ENCODE measurements at places on chromosomes 16 and 17. TPM values are rescaled to one million over a fixed set of nuclear protein-coding genes. Genes with fewer than 3 reads are reported as not detected.

DNA sequence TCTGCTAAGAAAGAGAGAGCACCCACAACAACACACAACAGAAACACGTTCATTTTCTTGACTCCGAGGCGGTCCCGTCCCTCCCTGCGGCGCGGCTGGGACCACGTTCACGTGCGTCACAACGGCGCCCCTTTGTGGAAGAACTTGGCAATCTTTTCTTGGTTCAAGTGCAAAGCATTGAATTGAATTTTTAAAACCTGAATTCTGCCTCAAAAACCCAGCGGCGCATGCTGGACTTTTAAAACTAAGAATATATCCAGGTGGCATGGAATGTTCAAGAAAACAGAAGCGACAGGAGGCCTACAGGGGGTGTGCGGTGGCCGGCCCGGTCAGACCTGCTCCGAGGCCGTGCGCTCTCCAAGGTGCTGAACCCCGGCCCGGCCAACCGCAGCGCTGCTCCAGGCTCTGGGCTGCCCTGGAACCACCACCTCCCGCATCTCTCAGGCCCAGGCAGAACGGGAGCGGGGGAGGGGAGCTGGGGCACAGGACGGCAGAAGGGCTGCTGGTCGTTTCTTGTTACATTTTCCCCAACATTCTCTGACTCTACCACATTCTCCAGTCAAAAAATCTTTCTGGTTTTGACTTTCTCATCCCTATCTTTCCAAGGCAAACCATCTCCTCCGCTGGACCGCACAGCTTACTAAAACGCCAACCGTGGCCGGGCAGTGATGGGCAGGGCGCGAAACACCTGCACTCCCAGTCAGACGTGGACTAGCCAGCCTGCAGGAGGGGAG, 3.4 kb upstream of the HEXD start:
- peaks cover 12% of the 10 kb centered on the region for H3K4me1 ChIP-seq
- peak; percentile 79 for DNase-seq
- H3K27ac ChIP-seq: no peak overlapping the region
- H3K27me3 ChIP-seq: no peaks in the 10 kb centered on the region
- no peak overlapping the region for H3K4me3 ChIP-seq

The CLEC18B gene
- total RNA-seq: not detected

The CA4 gene
- total RNA-seq: 29.0 TPM

DNA sequence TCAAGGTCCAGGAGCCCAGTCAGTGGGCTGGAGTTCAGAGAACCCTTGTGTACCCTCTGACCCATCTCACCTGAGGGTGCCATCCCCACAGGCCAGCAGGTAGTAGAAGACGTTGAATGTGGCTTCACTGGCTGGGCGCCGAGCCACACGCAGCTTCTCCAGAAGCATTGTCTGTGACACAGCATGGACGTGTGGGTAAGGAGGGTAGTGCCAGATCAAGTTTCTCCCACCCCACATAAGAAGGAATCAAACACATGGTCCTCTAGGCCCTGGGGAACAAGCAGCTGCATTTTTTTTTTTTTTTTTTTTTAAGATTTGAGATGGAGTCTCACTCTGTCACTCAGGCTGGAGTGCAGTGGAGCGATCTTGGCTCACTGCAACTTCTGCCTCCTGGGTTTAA, 60.9 kb downstream of the MYO18A start:
- peaks cover 26% of the 10 kb centered on the region for H3K36me3 ChIP-seq
- no peak overlapping the region for H3K27ac ChIP-seq
- DNase-seq: no peak
- H3K27me3 ChIP-seq: no peaks in the 10 kb centered on the region

- no peaks in the 10 kb centered on the region for H3K27me3 ChIP-seq
- H3K4me1 ChIP-seq: peaks cover 65% of the 10 kb centered on the region
- H3K4me3 ChIP-seq: no peak overlapping the region
- no peaks in the 10 kb centered on the region for H3K36me3 ChIP-seq
These were observed 26.1 kb downstream of the CACNA1G start for GRCh38 chr17:50586421-50587247.

The HOXB7 gene
- 1.3 TPM for total RNA-seq

DNA sequence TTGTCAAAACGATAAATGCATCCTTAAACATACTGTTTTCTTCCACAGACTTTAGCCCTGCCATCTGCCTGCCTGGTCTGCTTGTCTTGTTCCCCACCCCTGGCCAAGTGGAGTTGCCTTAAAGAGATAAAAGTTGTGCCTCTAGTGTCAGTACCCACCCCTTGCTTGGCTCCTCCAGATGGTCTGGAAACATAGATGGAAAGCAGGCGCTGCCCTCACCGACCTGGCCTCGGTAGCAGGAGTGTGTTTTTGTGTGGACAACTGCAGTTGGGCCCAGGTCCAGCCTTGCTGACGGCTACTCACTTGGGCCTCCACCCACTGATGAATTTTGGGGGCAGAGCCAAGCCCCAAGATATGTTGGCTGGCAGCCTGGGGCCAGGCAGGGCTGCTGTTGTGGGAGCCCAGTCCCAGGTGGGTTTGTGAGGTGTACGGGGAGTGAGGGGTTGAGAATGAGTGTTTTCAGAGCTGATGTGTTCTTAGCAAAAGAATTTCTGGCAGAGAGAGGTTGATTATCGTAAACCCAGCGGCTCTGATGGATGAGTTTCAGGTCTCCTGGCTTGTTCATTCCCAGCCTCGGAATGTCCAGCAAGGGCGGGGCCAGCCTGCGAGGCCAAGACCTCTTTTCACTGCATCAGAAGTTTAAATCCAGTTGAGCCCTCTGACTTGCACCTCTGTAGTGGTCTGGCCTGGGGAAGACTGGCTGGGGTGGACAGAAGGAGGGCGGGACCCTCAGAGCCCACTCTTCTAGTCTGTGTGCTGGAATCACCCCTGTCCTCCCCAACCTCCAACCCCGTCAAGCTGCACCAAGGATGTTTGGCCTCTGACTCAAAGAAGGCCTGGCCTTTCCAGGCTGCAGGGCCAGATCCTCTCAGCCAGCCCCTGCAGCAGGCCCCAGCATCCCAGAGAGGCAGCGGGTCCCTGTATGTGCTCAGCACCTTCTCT, 179.7 kb downstream of the RAB11FIP4 start:
- H3K36me3 ChIP-seq: no peaks in the 10 kb centered on the region
- peak; percentile 96 for DNase-seq
- no peak overlapping the region for H3K4me3 ChIP-seq

The FBXL16 gene
- 6.9 TPM for total RNA-seq

DNA sequence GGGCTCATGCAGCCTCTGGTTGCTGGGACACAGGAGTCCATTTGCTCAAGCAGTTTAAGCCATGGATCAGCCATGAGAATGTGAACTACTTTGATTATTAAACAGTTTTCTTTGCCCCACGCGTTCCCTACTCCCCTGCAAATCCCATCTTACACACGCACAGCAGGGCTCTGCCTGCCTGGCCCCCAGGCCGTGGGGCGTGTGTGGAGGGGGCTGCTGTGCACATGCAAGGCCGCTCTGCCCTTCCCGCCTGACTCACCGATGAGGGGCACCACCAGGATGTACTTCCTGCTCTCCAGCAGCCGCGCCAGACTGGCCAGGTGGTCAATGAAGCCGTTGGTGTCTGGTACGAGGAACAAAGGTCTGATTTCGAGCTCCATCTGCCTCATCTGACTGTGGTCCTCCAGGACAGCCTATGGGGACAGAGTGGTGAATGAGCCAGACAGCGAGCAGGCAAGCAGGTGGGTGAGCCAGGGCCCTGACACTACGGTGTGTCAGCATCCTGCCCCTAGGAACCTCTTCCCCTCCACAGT, 13.7 kb downstream of the HIC1 start:
- H3K27ac ChIP-seq: peak overlapping the region; percentile 70
- H3K4me1 ChIP-seq: peaks cover 6% of the 10 kb centered on the region
- no peaks in the 10 kb centered on the region for H3K27me3 ChIP-seq
- DNase-seq: no peak

GRCh38 chr16:15830832-15831451, 25.9 kb downstream of the MYH11 start:
- H3K4me1 ChIP-seq: no peaks in the 10 kb centered on the region
- no peak overlapping the region for H3K4me3 ChIP-seq
- H3K27me3 ChIP-seq: no peaks in the 10 kb centered on the region
- no peaks in the 10 kb centered on the region for H3K36me3 ChIP-seq

- H3K27me3 ChIP-seq: no peaks in the 10 kb centered on the region
- no peaks in the 10 kb centered on the region for H3K36me3 ChIP-seq
- peak; percentile 31 for DNase-seq
- peaks cover 12% of the 10 kb centered on the region for H3K4me1 ChIP-seq
- no peak overlapping the region for H3K27ac ChIP-seq
These were observed 79.5 kb downstream of the PMP22 start for GRCh38 chr17:15185625-15185991.

The WFIKKN2 gene
- total RNA-seq: 0.11 TPM

The TRPV3 gene
- total RNA-seq: 1.0 TPM

The CTF1 gene
- total RNA-seq: 2.6 TPM

- no peaks in the 10 kb centered on the region for H3K27me3 ChIP-seq
- H3K4me1 ChIP-seq: peaks cover 13% of the 10 kb centered on the region
- H3K27ac ChIP-seq: no peak overlapping the region
These were observed 29.1 kb upstream of the MED13 start for GRCh38 chr17:62094175-62094574.

The ITPRIPL2 gene
- 35.3 TPM for total RNA-seq

GRCh38 chr17:34499576-34499975, 79.8 kb upstream of the TMEM132E start:
- no peaks in the 10 kb centered on the region for H3K27me3 ChIP-seq
- no peaks in the 10 kb centered on the region for H3K4me1 ChIP-seq
- H3K36me3 ChIP-seq: no peaks in the 10 kb centered on the region

- H3K4me3 ChIP-seq: no peak overlapping the region
- DNase-seq: peak; percentile 96
- peak overlapping the region; percentile 58 for H3K27ac ChIP-seq
These were observed 243.0 kb upstream of the MYOCD start for GRCh38 chr17:12422651-12423050.

DNA sequence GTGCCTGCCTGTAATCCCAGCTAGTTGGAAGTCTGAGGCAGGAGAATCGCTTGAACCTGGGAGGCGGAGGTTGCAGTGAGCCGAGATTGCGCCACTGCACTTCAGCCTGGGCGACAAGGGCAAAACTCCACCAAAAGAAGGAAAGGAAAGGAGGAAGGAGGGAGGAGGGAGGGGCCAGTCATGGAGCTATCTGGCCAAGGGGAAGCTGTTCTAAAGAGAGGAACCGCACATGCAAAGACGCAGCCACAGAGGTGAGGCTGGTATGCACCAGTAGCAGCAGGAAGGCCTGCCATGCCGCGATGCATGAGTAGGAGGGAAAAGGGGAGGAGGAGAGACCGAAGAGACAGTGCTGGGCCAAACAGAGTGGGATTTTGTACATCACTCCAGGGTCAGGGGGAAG, 35.9 kb downstream of the HSBP1 start:
- no peaks in the 10 kb centered on the region for H3K4me1 ChIP-seq
- no peak overlapping the region for H3K4me3 ChIP-seq
- H3K27me3 ChIP-seq: no peaks in the 10 kb centered on the region
- no peaks in the 10 kb centered on the region for H3K36me3 ChIP-seq
- no peak for DNase-seq

DNA sequence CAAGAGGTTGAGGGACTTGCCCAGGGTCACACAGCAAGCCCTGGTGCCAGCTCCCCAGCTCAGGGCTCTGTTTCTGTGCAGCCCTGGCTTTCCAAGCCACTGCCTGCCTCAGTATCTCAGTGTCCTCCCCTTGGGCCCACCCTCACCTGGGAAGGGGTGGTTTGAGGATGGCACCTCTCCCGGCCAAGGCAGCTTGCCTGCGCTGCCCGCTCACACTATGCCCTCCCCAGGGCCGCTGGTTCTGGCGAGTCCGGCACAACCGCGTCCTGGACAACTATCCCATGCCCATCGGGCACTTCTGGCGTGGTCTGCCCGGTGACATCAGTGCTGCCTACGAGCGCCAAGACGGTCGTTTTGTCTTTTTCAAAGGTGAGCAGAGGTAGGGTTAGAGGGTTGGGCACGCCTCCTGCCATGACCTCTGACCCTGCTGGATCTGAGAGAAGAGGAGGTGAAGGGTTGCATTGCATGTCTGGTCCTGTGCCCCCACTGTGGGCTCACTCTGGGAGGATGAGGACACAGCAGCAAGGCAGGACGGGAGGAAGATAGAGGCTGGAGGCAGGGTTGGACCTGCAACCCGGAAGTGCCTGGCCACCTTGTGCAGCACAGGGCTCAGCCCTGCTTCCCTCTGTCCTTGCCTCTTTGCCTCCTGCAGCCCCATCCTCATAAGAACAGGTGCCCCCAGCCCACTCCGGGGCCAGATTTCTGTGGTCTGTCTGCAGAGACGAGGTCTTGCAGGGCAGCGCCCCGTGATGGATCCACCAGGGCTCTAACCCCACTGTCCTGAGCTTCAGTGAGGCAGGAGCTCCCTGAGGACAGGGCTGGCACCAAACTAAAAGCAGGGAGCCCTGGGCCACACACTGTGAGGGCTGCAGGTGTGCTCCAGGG, 16.7 kb downstream of the MMP15 start:
- no peak for DNase-seq
- no peak overlapping the region for H3K4me3 ChIP-seq
- H3K36me3 ChIP-seq: peaks cover 71% of the 10 kb centered on the region
- no peaks in the 10 kb centered on the region for H3K27me3 ChIP-seq

- H3K27ac ChIP-seq: no peak overlapping the region
- no peaks in the 10 kb centered on the region for H3K36me3 ChIP-seq
- H3K27me3 ChIP-seq: no peaks in the 10 kb centered on the region
- no peak overlapping the region for H3K4me3 ChIP-seq
- DNase-seq: no peak
- H3K4me1 ChIP-seq: no peaks in the 10 kb centered on the region
These were observed 18.1 kb upstream of the ITPRIPL2 start for GRCh38 chr16:19095654-19096053.

The OR3A3 gene
- not detected for total RNA-seq

The CHST4 gene
- not detected for total RNA-seq

Data from thyroid gland (tissue), 4 donors.